ENCODE measurements at places on chromosomes 6 and 20. TPM values are rescaled to one million over a fixed set of nuclear protein-coding genes. Genes with fewer than 3 reads are reported as not detected.

ZNF311 gene
- not detected for total RNA-seq

PTCHD4 gene
- total RNA-seq = not detected

MRPS10 gene
- 16.2 TPM for total RNA-seq

EPHA7 gene
- not detected for total RNA-seq

DNA sequence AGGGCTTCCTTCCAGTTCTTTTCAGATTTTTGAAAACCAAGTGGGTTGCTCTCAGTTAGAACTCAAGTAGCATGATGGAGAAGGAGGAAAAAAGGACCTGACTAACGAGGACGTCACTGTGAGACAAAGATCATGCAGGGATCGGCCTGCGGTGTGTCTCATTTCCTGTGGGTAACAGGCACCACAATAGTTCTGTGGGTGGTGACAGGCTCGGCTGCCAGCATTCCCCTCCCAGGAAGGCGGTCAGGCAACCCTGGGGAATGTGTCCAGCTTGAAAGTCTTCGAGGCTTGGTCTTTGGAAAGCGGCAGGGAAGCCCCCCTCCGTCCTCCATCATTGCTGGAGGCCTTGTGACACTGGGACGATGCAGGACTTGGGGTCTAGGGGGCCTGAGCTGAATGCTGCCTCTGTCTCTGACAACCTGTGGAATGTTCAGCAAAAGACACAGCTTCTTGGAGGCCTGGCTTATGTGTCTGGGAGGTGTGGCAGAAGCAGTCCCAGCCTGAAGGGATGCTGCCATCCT is 121.0 kb downstream of the BCAS1 start:
- peak; percentile 80 for DNase-seq

- no peak for DNase-seq
These were observed 107.7 kb downstream of the FOXF2 start for GRCh38 chr6:1496836-1497760.

DNA sequence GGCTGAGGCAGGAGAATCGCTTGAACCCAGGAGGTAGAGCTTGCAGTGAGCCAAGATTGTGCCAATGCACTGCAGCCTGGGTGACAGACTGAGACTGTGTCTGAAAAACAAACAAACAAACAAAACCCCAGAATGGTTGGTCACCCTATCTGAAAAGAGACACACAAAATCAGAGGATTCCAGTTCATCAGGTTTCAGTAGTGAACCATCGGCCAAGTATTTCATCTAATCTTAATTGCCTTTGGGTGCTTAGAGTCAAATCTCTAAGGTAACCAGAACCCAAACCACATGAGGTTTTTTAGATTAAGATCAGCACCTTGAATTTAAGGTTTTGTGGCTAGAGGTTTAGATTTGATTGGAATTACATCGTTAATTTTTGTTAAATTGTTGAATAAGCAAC is 8.3 kb upstream of the ZBTB2 start:
- DNase-seq = no peak

DNA sequence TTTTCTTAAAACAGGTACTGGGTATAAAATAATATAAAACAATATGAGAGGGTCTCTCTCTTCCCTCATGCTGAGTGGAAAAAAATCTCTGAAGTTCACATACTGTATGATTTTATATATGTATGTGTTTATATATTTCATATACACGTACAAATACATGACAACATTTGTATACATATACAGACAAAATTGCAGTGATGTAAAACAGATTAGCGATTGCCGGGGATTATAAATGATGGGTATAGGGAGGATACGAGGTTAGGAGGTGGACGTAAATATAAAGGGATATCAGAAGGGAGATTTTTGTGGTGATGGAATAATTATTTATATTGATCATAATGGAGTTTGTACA is 194.8 kb upstream of the PRSS16 start:
- no peak for DNase-seq

GRCh38 chr6:30562470-30563425 is 5.7 kb downstream of the PRR3 start:
- DNase-seq = no peak

GRCh38 chr20:3820901-3821727 is 767 bp downstream of the AP5S1 start:
- no peak for DNase-seq

- DNase-seq = no peak
These were observed 67.4 kb downstream of the CHMP4B start for GRCh38 chr20:33878583-33878982.

GRCh38 chr20:9092655-9093054 is 23.8 kb downstream of the PLCB4 start:
- no peak for DNase-seq

GRCh38 chr6:131923356-131923755 is 27.8 kb downstream of the CCN2 start:
- DNase-seq = no peak

- no peak for DNase-seq
These were observed 198.8 kb upstream of the OPRM1 start for GRCh38 chr6:153840039-153840850.

DNA sequence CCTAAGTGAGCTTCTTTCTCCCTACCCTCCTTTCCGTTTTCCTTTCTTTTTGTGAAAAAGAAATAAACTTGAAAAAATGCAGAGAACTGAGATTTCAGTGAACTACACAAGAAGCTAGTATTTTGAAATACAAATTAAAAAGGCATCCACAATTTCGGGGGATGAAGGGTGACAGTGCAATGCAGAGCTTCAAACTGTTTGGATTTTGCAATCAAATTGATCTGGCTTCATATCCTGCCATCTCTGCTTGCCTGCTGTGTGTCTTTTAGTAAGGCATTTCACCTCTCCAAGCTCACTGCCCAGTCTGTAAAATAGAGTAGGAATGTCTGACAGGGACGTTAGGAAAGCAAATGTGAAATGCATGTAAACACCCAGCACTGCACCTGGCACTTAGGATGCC is 258.0 kb downstream of the HACE1 start:
- no peak for DNase-seq

DNA sequence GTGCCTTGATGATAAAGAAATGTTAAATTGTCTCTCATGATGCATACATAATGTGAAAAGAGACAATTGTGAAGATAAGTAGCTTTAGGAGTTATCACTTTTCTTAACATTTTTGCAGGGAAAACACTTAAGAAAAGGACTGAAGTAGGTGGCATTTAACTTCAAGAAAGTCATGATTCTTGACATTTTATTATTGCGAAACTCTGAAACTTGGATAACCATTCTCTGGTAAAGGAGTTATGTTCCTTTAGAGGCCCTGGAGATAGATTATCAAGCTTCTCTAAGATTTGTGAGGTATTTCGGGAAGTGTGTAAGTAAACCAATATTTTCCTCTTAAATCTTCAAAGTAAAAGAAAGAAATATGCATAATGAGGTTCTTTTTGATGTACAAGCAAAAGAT is 38.5 kb downstream of the HTR1B start:
- DNase-seq = no peak

- no peak for DNase-seq
These were observed 69.5 kb downstream of the CYP39A1 start for GRCh38 chr6:46583081-46583480.

GRCh38 chr6:25699649-25700048 is 47.6 kb downstream of the SCGN start:
- DNase-seq = no peak

DNA sequence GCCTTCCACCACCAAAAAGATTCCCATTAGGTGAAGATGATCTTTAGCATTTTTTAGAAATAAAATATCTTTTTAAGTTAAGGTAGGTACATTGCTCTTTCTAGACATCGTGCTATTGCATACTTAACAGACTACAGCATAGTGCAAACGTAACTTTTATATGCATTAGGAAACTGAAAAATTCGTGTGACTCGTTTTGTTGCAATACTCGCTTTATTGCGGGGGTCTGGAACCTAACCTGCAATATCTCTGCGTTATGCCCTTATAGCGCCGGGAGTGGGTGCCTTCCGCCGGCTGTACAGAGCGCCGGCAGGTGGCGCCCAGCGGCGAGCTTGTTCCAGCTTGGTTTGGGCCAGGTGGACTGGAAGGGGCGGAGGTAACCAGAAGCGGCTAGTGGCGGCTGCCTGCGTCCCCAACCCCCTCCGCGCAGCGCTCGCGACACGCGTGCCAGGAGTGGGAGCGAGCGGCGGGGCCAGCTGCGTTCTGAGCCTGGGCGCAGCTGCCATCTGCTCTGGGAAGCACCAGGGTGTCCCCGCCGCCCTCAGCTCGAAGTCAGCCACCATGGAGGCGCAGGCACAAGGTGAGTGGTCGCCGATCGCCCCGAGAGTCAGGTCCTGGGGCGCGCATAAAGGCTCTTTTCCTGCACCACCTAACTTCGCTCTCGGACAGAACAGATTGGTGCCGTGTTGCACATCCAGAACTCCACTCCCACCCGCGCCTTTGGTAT is at the start of gene TPD52L1:
TSS of gene TPD52L1 (plus strand) at position 383 of the 727 bp plus-strand sequence. CDS start at position 562, 179 bp downstream.
- DNase-seq = peak; percentile 7
